Central memory CD4-positive, alpha-beta T cell (primary cell): ENCODE measurements at places on chromosomes 3 and 15.

DNA sequence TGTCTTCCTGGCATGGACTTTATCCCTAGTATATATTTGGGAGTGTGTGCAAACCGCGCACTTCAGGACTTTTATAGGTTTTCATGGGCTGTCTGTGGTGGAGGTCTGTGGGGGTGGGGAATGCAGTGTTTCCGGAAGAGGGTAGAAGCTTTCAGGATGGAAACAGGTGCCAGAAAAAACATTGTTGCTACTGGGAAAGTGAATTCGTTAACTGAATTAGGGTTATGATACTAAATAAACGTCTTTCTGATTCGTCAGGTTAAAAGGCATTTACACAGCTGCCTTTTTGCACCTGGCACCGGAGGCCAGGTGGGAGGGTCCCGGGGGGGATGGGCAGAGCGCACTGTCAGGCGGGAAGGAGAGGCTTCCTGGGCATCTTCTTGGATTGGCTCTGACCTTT is 62.1 kb downstream of the SLCO3A1 start:
- DNase-seq = no peak

GRCh38 chr3:33047842-33048834 is 48.8 kb downstream of the GLB1 start:
- DNase-seq = peak; percentile 89

GRCh38 chr15:68598171-68599152 is 19.7 kb downstream of the CORO2B start:
- DNase-seq = no peak

GRCh38 chr3:150216041-150216811 is 191.9 kb upstream of the TSC22D2 start:
- DNase-seq = no peak

GRCh38 chr15:38814891-38815290 is 250.3 kb upstream of the RASGRP1 start:
- no peak for DNase-seq

DNA sequence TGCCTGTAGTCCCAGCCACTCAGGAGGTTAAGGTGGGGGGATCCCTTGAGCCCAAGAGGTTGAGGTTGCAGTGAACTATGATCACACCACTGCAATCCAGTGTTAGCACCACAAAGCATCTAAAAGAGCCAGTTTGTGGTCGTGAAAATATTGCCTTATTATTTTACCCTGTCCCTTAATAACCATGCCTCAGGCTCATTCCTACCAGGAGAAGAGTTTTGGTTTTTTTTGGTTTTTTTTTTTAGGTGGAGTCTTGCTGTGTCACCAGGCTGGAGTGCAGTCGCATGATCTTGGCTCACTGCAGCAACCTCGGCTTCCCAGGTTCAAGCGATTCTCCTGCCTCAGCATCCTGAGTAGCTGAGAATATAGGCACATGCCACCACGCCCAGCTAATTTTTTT is 17.9 kb upstream of the AVEN start:
- no peak for DNase-seq

- DNase-seq = no peak
Measured at GRCh38 chr3:37071921-37072320, 78.6 kb downstream of the MLH1 start.

DNA sequence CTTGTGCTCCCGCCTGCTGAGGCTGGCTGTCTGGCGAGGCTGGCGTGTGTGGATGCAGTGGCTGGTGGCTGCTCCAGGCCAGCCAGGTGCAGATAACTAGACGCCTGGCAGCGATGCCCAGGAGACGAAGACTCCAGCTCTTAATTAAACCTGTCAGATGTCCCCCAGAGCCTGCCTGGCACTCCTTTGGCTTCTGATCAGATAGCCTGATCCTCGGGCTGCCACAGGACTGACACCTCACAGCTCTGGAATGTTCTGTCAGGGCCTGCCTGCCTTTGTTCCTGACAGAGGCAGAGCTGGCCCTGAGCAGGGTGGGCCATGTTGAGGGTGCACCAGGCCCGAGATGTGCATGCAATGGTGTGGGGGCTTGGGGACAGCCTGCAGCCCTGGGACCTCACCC is 36.5 kb downstream of the PLXNA1 start:
- DNase-seq = no peak

DNA sequence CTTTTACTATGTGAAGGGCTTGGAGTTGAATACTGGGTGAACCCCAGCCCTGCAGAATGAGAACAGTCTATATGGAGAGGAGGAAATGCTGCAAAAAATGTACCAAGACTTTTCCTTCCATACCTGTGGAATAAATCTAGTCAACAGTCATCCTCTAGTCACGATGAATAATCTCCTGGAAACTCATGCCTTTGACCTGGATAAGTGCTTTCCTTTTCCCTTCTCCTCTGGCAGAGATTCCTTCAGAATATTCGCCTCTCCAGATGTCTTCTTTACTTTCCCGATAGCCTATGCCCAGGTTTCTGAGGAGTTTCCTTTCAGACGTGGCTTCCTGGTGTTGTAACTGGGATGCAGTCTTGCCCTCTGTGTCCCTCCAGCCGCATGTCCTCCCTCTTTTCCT is 28.1 kb downstream of the CCNL1 start:
- no peak for DNase-seq

DNA sequence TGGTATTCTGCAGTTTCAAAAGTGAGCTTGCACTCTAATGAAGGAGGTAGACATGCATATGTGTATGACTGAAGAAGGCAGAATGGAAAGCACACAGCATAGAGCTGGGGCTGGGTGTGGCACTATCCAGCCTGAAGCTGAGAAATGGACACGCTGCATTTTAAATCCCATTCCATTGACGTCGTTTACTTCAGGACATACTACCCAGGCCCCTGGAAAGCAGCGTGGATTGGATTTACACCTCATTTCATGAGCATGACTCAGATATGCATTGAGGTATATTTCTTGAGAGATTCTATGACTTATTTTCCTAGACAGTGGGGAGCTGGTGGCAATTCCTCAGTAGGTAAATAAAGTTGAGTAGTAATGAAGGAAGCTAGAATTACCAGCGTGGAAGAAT is 101.4 kb downstream of the ABI3BP start:
- no peak for DNase-seq

DNA sequence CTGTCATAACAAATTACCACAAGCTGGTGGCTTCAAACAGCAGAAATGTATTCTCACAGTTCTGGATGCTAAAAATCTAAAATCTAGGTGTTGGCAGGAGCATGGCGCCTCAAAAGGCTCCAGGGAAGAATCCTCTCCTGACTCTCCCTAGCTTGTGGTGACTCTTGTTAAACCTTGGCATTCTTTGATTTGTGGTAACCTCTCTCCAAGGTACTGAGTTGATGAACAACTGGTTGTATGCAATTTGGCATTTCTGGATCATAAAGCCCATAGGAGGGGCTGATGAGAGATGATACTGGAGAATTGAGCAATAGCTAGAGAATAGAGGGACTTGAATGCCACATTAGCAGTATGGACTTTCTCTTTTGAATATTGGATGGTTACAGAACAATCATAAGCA is 821.8 kb downstream of the TBL1XR1 start:
- DNase-seq = no peak

DNA sequence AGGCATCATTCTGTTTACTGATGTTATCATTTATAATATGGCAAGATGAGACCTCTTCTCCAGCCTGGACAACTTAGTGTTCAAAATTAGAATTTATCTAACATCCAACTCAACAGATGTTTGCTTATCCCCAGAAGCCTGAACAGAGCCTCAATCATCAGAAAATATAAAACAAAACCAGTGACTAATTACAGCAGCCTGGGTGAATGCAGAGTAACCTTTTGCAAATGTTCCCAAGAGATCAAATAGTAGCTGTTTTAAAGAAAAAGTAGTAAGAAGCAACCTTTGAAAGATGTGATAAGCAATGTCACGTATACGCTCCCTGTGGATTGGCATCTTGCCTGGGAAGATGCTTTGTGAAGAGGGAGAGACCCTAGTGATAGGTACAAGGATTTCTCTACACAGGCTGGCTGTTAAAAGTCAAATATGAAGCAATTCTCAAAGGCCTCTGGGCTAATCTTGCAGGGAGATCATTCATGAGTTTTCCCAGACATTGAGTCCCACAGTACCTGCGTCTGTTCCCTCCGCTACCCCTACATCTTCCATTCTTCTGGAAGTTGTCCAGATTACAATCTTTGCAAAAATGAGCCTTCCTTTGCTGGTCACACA is 39.3 kb upstream of the PRICKLE2 start:
- DNase-seq = no peak

- DNase-seq = no peak
Measured at GRCh38 chr3:128473180-128473519, 6.5 kb upstream of the DNAJB8 start.
